Mesothelial cell of epicardium (in vitro differentiated cells): ENCODE measurements at places on chromosomes 13 and 19.

- no peak for DNase-seq
These were observed 553.2 kb downstream of the TUBA3C start for GRCh38 chr13:18628428-18628827.

GRCh38 chr13:59790626-59791025, 373.1 kb downstream of the DIAPH3 start:
- DNase-seq: no peak

GRCh38 chr19:9903336-9903735, 33.0 kb downstream of the OLFM2 start:
- DNase-seq: no peak

DNA sequence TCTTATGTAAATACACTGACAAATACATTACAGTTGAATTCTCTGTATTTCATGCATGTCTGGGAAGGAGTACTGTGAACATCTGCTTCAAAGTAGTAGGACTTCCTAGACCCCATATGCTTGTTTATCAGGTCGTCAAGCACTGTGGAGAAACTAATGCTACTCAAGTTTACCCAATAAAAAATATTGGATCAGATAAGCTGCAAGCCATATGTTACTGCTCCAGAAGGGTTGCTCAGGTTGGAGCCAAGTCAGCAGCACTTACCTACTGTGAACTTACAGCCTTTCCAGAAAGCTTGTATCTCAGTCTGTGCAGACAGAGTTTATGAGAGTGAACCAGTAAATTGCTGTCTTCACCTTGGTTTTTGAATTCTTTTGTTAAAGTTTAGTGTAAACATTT, 36.2 kb downstream of the SLAIN1 start:
- DNase-seq: no peak

- no peak for DNase-seq
These were observed 113.7 kb downstream of the DNAJC15 start for GRCh38 chr13:43136920-43137575.

GRCh38 chr13:37288057-37288720, 182.7 kb upstream of the CSNK1A1L start:
- no peak for DNase-seq

GRCh38 chr19:51224163-51224641, 678 bp upstream of the CD33 start:
- DNase-seq: no peak

GRCh38 chr13:42355092-42355485, 83.1 kb downstream of the AKAP11 start:
- DNase-seq: no peak

- peak; percentile 66 for DNase-seq
These were observed 40.3 kb downstream of the DEDD2 start for GRCh38 chr19:42176990-42177685.

DNA sequence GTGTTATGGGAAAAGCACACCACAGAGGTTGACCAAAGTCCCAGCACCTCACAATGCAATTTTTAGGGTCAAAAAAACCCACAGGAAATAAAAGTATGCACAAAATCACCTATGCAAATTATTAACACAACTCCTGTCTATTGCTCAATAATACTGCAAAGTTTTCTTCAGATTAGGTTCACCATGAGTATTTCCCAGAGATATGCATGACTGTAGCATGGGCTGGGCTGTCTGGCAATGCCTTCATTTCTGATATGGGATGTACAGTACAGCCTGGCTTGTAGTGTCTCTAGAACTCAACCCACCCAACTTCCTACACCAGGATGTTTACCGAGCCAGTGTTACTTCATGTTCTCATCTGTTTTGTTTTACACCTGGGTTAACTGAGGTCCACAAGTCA, 698.7 kb upstream of the ARGLU1 start:
- DNase-seq: no peak

GRCh38 chr19:51166846-51167490, 24.9 kb downstream of the SIGLEC7 start:
- no peak for DNase-seq

DNA sequence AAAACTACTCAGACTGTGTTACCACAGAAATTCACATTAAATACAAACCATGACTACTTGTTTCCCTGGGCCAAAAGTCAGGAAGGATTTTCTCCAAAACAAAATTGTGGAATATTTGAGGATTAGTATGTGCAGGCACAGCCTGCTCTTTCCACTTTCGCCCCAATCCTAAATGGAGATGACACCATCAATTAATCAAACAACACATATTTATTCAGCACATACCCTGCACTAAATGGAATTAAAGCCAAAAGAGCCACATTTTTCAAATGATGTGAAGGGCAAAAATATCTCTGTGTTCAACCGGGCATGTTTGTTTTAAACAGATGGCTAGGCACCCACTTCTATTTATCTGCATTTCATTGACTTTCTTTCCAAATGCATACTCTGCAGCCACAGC, 523.1 kb downstream of the DCT start:
- no peak for DNase-seq

- DNase-seq: no peak
These were observed 4.0 kb upstream of the ZNF701 start for GRCh38 chr19:52566121-52566520.

- no peak for DNase-seq
These were observed 48.4 kb downstream of the AKAP11 start for GRCh38 chr13:42320375-42320787.

GRCh38 chr19:12513531-12514061, 29.0 kb upstream of the ZNF709 start:
- DNase-seq: no peak

- DNase-seq: no peak
These were observed 46.2 kb downstream of the CACNA1A start for GRCh38 chr19:13460045-13460444.
